ENCODE measurements at places on chromosomes 6 and 20.

- DNase-seq = no peak
Observed at GRCh38 chr6:87982134-87982533, 65.5 kb upstream of the SPACA1 start.

GRCh38 chr20:63212393-63212730, 3.6 kb downstream of the YTHDF1 start:
- DNase-seq = no peak

DNA sequence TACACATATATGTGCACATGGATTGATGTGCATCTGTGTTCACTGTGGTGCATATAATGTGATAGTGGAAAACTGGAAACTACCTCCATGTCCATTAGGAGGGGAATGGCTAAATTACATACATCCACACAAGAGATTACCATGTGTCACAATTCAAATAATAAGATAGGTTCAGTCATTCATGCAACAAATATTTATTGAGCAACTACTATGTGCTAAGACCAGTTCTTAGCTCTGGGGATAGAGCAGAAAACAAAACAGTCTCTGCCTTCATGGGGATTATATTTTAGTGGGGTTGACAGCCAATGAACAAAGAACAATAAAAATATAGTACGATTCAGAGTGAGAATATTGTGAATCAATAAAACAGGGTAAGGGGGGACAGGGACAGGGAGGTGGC, 61.7 kb upstream of the PTGIS start:
- DNase-seq = no peak

- DNase-seq = no peak
Observed at GRCh38 chr6:13696226-13696625, 15.4 kb downstream of the RANBP9 start.

- no peak for DNase-seq
Observed at GRCh38 chr6:45586216-45587171, 208.8 kb upstream of the SUPT3H start.

GRCh38 chr6:287489-287860, 4.8 kb upstream of the DUSP22 start:
- DNase-seq = no peak

DNA sequence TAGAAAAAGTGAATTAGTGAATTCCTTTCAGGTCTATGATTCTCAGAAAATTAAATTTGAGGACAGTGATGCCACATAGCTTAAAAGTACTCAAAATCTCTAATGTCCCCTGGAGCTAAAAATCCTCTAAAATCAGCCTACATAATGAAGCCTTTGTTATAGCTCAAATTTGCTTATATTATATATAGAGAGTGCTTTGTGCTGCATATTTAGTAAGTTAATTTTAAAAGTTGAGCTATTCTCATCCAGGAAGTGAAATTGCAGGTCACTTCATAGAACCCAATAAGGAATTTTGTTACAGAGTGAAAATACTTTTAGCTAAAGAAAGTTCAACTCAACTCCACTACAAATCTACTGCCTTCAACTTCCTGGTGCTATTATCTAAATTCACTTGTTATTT, 507.5 kb upstream of the MAP3K7 start:
- DNase-seq = no peak

DNA sequence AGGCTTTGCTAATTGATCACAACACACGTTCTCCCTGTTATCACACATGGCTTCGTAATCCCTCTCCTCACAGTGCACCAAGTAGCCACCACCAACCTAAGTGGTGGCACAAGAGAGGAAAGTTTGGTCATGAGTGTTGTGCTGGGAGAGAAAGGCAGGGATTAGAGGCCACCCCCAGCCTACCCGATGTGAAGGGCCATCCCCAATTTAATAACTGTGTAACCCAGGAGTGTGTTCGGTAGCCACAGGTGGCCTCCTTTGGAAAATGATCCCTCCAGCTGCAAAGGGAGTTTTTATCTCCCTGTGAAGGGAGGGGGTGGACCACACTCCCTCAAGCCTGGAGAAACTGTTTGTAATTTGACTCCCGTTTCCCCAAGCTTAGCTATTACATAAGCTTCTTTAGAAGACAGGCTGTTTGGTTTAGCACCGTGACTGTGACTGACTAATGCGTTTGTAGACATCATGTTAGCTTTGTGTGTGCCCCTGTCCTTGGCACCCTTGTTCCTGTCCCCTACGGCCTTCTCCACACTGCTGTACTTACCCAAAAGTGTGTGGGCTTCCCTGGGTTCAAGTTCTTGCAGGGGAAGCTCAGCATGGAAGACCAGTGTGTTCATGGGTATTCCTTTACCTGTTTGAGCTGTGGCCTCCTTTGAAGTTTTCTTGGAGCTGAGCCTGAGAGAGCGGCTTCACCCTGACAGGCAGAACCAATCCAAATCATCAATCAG, 20.6 kb downstream of the PPP1R16B start:
- DNase-seq = peak; percentile 26

DNA sequence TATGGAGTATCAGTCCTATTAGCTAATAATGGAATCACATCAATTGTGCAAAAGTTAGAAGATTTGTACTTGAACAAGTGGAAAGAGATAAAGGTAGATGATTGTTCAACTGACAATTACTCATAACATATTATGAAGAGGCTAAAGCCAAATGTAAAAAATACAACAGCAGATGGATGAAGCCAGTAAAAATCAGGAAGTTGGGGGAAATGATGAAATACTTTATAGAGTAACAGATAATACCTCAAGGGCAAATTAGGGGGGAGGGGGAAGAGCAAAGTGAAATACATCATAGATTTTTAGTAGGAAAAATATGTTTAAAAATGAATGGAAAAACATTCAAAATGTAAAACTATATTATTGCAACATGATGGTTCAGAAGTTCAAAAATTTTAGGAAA, 114.0 kb downstream of the PDSS2 start:
- peak; percentile 84 for DNase-seq

- peak; percentile 78 for DNase-seq
Observed at GRCh38 chr6:37160922-37161778, 8.8 kb upstream of the PIM1 start.

- no peak for DNase-seq
Observed at GRCh38 chr20:36848078-36848660, 27.8 kb upstream of the TLDC2 start.

GRCh38 chr20:34744847-34745246, 40.7 kb downstream of the TP53INP2 start:
- no peak for DNase-seq

DNA sequence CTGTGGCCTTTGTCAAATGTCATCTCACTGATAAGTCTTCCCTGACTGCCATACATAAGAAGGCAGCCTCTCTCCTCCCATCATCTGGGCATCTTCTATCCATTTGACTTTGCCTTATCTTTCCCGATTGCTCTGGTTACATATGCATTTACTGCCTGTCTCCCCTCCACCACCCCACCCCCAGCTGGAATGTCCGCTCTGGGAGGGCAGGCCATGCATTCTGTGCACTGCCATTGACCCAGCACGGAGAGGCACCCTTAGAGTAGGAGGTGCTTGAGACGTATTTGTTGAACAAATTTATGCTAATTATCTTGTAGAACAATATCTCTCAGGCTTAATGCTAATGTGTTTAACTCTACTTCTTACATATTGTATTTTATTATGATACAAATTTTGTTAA, 183.9 kb upstream of the HDAC2 start:
- no peak for DNase-seq

DNA sequence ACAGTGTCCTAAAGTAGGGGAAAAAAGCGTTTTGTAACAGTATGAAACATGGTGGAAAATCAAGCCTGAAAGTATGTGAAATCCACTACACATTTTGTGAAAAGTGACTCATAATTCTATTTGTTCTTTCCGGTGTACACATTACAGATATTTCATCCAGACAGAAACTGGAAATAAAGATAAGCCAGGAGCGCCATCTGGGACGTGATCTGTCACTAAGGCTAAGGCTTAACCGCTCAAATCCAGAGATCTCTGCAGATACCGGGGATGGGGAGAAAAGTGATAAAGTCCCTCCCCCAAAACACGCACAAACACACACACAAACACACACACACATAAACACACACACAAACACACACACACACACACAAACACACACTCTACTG, 26.6 kb upstream of the SRSF6 start:
- no peak for DNase-seq

Data from GF-D8 (cell line).